Head of caudate nucleus (tissue), 42 donors: ENCODE measurements at places on chromosomes 11 and 22.

GRCh38 chr11:13208921-13209320, 68.7 kb upstream of the BMAL1 start:
- no peak for DNase-seq

DNA sequence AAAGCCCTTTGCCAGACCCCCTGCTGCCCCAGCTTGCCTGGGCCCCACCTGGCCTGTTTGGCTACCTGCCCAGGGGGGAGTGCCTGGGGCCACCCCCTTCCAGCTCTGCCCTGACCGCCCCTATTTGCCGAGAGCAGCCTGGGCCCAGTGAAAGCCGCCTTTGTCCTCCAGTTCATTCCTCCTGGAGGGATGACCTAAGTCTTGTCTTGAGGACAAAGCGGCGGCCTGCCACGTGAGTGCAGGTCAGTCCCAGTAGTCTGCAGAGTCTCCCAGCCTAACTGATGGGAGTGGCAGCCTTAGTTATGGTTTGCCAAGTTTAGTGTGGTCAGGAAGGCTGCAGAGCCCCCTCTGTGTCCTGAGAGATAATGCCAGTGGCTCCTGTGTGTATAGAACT, 115.9 kb upstream of the CRYBB3 start:
- DNase-seq = no peak

- no peak for DNase-seq
These were observed 30.5 kb downstream of the ARAP1 start for GRCh38 chr11:72721689-72722049.

- DNase-seq = no peak
These were observed 25.7 kb downstream of the USP28 start for GRCh38 chr11:113849713-113850112.

DNA sequence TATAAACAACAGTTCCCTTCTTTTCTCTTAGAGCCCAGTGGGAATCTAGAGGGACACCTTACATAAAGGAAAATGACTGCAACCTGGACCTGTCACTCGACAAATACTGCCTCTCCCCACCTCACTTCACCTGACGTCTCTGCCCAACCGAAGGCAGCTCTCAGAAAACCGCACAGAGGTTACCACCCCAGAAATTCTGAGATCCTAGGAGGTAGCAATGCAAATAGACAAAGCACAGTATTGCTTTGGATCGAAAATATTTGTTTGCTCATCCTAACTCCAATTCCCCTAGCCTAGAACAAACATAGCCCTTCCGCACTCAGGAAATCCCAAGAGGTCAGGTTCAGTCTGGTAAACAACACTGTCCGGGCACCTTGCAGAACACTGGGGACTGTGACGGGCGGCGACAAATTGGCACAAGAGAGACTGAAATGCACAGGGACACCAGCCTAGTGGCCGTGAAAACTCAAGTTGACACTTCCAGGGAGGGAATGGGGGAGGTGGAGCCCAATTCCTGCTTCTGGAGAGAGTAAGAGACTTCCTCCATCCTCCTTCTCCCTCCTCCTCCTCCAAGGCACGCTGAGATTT, 420 bp upstream of the TRIM44 start:
- DNase-seq = no peak

DNA sequence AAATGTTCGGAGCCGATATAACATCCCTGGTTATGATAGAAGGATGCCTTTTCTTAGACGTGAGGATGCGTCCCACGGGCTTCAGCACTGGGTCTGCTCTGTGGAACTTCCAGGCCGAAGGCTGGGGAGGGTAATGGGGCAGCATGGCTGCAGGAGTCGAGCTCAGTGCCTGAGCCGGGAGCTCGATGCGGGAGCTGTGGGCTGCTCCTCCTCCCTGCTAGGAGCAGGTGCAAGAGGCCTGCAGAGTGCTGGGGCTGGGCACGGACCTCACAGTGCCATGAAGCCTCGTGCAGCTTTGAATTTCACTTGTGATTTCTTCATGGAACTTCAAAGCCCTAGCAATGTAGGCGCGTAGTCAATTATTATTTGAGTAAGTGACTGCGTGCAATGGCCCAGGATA, 6.0 kb downstream of the TUBA8 start:
- DNase-seq = no peak

GRCh38 chr11:46381048-46381818, at the start of gene MDK:
Gene MDK, plus strand, starts transcription at chr11:46381669. Its CDS starts 389 bp downstream, at chr11:46382058.
- DNase-seq = no peak

- DNase-seq = no peak
These were observed 5.1 kb downstream of the OR10V1 start for GRCh38 chr11:59708537-59708936.

DNA sequence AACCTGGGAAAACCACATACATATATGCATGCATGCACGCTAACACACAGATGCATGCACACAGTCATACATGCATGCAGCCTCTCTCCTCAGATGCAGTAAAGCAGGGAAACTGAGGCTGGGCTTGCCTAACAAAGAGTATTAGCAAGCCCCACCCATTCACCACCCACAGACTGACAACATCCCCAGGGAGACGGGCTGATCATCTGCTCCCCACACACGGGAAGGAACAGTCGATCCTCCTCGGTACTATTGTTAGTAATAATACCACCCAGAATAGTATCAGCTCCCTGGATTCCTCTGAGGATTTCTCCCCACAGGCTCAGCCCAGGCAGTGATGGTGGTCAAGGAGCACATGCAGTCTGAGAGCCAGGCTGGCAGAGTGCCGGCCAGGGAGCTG, 41.2 kb downstream of the SLC22A12 start:
- DNase-seq = peak; percentile 71

GRCh38 chr11:126355324-126355925, at the start of gene ST3GAL4:
Gene ST3GAL4, plus strand, starts transcription at chr11:126355686. Its CDS starts 50,470 bp downstream, at chr11:126406156.
- DNase-seq = peak; percentile 84

- no peak for DNase-seq
These were observed 63.1 kb upstream of the CCDC90B start for GRCh38 chr11:83349296-83349695.

GRCh38 chr22:36221799-36222751, 17.3 kb downstream of the APOL2 start:
- peak; percentile 54 for DNase-seq

- DNase-seq = peak; percentile 45
These were observed 557 bp downstream of the GTPBP1 start for GRCh38 chr22:38706101-38706900.

DNA sequence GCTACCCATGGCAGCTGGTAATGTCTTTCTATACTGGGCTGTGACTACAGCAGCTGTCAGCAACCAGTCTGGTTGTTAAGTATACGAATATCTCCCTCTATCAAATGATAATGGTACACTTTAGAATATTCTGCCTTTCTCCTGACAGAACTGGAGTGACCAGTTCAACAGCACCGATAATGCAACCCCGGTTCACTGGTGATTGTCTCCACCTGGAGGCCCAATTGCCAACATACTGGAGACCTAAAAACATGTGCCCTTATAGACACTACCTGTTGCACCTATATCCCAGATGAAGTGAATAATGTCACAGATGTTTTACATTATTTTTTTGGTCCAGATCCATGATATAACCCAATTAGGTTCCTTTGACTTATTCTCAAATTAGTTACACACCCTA, 21.1 kb downstream of the OR5P2 start:
- DNase-seq = no peak

- peak; percentile 7 for DNase-seq
These were observed 938.4 kb downstream of the BRD1 start for GRCh38 chr22:48889209-48889830.

DNA sequence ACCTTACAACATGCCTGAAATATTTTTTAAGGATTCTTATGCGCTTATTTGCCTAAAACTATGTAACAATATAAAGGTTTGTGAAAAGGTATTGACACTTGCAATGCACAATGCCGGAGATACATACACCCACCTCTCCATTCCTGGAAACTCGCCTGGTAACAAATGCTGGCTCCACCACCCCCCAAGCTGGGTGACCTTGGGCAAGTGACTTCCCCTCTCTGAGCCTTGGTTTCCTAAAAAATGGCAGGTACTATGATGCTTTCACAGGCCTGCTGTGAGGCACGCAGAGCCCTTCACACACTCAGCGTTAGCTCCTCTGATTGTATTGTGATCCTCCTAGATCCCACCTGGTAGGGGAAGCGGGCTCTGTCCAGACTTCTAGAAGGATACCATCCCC, 2.3 kb downstream of the GAL3ST1 start:
- DNase-seq = no peak

GRCh38 chr11:91164452-91164822, 941.6 kb upstream of the CHORDC1 start:
- DNase-seq = no peak

DNA sequence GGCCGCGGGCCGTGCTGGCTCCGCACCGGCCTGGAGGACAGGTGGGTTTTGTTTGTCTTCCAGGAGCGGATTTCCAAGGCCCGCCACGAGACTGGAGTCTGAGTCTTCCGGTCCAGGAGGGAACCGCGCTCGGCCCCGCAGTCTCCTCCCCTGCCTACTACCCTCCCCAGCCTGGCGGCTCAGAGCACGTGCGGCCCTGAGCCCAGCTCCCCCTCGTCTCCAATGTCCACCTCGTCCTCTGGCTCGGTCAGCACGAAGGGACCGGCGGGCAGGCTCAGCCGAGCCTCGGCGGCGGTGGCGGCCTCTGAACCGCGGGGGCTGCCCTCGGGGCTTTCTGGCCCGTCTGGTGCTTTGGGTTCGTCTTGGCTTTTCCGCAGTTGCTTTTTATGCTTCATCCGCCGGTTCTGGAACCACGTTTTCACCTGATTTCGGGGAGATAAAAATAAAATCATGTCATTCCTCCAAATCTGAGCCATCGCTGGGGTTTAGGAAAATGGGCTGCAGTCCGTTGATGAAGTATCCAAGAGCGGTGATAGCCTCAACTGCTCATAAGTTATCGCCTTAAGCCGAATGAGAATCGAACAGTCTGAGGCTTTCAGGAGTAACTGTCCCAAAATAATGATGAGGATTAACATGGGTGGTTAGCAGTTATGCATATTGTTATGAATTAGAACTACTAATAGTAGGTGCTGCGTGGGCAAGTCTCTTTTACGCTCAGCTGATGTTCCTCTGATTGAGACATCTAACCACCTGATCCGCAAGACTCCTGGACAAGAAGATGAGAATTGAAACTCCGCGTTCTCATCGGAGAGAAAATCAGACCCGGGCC, 4.0 kb downstream of the BSX start:
- DNase-seq = no peak

- DNase-seq = no peak
These were observed 25.2 kb upstream of the TEF start for GRCh38 chr22:41356430-41357028.

GRCh38 chr11:72927380-72927779, 113.2 kb downstream of the ATG16L2 start:
- no peak for DNase-seq

DNA sequence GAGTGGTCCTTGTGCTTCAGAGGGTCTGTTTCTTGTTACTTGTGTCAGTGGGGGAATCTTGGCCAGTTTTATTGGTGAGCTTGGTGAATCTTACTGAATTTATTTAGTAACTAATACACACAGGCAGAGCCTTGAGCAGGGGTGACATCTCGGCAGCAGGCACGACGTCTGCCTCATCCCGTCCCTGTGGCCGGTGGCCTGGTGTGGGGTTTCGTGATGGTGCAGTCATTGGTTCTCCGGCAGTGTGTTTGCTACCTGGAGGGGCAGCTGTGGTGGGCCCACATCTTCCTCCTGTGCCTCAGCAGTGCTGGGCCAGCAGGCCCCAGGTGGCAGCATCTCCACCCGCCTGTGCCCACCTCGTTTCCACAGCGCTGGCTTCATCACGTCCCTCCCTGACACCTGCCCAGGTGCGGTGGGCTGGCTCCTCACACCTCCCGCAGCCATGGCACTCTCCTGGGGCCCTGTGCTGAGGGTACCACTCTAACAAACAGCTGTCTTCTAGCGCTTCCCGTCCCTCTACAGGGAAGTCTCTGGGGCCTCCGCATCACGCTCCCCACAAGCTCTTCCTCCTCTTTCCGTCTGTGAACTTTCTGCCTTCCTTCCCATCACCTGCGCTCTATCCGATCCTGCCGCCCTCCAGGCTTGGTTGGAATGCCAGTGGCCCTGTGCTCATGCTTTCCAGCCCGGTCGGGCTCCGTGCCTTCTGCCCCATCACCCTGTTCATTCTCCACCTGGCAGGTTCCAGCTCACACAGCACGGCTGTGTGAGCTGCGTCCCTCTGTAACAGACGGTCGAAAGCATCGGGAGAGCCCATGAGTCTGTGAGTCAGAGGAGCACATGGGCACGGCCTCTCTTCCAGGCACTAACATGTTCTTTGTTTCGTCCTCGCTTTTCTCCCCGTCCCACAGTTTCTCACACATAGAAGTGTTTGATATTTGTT, 203.4 kb downstream of the TBC1D22A start:
- DNase-seq = no peak

- DNase-seq = peak; percentile 1
These were observed 912.8 kb downstream of the DLG2 start for GRCh38 chr11:84714316-84714780.

- no peak for DNase-seq
These were observed 62.8 kb upstream of the PRDM11 start for GRCh38 chr11:45083544-45084087.

GRCh38 chr11:86069408-86070101, 671 bp upstream of the PICALM start:
- DNase-seq = peak; percentile 18

GRCh38 chr11:104731890-104732289, 166.4 kb downstream of the CASP12 start:
- DNase-seq = no peak

DNA sequence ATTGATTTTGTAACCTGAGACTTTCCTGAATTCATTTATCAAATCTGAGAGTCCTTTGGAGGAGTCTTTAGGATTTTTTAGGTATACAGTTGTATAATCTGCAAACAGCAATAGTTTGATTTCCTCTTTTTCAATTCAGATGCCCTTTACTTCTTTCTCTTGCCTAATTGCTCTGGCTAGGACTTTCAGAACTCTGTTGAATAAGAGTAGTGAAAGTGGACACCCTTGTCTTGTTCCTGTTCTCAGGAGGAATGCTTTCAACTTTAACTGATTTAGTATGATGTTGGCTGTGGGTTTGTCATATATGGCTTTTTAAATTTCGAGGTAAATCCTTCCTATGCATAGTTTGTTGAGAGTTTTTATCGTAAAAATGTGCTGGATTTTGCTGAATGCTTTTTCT, 227.4 kb downstream of the CSNK2A3 start:
- no peak for DNase-seq

GRCh38 chr11:126989942-126990715, 10.4 kb downstream of the KIRREL3 start:
- peak; percentile 89 for DNase-seq

DNA sequence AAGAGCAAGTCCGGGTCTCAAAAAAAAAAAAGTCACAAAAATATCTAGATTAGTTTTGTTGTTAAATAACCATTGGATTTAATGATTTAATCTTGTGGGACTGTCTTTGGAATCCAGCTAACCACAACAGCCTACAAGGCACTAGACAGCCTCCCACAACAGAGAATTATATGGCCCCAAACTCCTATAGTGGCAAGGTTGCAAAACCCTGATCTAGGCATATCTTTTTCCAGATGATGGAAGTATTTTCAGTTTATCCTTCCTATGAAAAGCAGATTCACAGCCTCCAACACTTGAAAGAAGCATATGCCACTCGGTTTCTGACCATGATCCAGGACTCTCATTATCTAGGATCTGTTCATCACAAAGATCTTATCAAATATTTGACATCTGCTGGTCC, 5.4 kb upstream of the C11orf87 start:
- no peak for DNase-seq

GRCh38 chr11:12469451-12469850, 92.1 kb downstream of the PARVA start:
- no peak for DNase-seq
